ENCODE measurements at places on chromosomes 4 and X.

GRCh38 chrX:115318139-115318538, 28.6 kb downstream of the LUZP4 start:
- no peak for DNase-seq

GRCh38 chrX:68286980-68287379, 146.3 kb downstream of the OPHN1 start:
- DNase-seq: no peak

DNA sequence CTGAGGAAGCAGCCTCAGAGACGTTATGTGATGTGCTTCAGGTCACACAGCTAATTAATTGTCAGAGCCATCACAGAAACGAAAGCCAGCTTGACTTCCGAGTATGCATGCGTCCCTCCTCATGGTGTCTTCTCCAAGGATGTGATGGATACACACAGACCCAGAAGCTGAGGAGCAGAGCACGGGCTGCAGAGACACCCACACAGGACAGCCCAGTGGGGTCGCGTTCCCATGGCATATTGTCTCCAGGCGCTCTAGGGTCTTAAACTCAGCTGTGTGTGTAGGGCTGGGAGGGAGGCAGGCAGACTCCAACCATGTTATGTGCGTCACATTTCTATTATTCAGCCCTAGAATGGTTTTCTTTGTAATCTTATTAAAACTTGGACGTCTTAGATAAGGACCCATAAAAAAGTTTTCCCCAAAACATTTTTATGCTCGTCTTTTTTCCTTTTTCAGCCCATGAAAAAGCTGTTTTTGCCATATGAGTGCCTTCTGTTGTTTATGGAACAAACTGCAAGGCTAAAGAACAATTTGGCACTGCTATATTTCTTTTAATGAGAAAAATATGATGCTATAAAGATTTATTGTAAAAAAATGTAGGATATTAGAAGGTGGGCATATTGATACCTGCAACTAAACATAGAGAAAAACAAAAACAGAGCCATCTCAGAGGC, 48.5 kb downstream of the TENM3 start:
- DNase-seq: no peak

- DNase-seq: no peak
Observed at GRCh38 chr4:86560447-86560846, 33.7 kb upstream of the PTPN13 start.

DNA sequence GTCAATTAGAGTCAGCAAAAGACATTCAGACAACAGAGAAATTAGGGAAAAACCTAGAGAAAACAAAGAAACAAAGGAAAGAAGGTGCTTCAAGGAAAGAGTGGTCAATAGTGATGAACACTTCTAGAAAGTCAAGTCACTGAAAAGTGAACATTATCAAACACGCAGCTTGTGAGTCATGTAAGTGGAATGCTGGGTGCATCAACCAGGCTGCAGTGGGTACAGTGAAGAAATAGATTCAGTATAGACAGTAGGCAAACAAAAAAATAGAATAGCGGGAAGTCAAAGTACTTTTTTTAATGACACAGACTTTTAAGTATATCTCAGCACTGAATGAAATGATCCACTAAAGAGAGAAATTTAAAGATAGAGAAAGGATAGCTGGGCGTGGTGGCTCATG, 245.8 kb downstream of the ARHGAP24 start:
- DNase-seq: no peak

DNA sequence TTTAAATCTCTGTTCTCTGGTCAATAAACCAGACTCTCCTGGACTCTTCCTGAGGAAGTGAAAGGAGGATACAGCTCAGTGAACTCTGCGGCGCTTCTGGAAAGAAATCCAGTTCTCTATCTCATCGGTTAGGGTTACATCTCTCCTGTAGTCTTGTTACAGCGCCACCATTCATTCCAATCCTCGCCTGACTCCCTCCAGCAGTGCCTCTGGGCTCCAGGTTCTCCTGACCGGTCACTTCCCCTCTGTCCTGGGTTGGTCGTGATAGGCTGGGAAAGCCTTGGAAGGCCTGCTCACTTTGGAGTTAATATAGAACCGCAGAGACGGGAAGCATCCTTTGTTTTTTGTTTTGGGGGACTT, 97.0 kb upstream of the STOX2 start:
- DNase-seq: no peak

- no peak for DNase-seq
Observed at GRCh38 chr4:78354782-78355181, 196.8 kb upstream of the ANXA3 start.

GRCh38 chr4:75786526-75786925, 62.1 kb downstream of the USO1 start:
- DNase-seq: no peak

DNA sequence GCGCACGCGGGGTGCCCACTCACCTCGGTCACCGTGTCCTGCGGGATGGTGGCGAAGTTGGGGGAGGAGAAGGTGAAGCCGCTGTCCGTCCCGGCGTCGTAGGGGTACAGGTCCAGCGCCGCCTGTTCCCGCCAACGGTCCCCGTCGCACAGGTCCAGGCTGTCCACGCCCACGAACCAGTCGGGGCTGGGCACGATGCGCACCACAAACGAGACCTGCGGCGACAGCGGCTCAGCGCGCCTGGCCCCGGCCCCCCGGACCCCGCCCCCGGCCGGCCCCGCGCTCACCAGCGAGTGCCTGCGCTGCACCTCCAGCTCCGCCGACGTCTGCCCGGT, 1.4 kb downstream of the SPON2 start:
- DNase-seq: no peak

GRCh38 chrX:80430826-80431504, 10.7 kb downstream of the TENT5D start:
- DNase-seq: no peak

- DNase-seq: peak; percentile 49
Observed at GRCh38 chr4:337932-338758, 531 bp downstream of the ZNF141 start.

DNA sequence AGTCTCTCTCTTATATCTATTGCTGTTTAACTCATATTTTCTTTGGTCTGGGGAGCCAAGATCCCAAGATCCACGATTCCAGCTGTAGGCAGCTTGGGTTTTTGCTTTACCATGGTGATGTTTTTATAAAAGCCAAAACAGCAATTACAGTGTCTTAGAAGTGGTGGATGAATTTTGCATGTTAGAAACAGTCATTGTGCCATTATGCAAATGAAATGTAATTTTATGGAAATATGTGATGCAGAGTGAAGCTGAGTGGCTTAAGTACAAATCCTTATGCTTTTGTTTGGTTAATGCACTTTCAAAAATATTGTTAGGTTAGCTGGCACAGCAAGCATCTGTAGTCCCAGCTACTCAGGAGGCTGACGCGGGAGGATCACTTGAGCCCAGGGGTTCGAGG, 32.8 kb upstream of the PTTG2 start:
- DNase-seq: no peak

DNA sequence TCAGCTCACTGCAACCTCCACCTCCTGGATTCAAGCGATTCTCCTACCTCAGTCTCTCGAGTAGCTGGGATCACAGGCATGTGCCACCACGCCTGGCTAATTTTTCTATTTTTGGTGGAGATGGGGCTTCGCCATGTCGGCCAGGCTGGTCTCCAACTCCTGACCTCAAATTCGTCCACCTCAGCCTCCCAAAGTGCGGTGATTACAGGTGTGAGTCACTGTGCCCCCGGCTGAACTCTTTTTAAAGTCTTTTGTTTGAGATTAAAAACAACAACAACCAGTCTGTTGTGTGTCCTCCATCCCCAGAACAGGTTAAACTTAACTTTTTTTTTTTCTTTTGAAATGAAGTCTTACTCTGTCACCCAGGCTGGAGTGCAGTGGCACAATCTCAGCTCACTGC, 36.3 kb upstream of the RBPJ start:
- DNase-seq: no peak

- DNase-seq: no peak
Observed at GRCh38 chrX:107654566-107654871, 26.2 kb downstream of the PRPS1 start.

DNA sequence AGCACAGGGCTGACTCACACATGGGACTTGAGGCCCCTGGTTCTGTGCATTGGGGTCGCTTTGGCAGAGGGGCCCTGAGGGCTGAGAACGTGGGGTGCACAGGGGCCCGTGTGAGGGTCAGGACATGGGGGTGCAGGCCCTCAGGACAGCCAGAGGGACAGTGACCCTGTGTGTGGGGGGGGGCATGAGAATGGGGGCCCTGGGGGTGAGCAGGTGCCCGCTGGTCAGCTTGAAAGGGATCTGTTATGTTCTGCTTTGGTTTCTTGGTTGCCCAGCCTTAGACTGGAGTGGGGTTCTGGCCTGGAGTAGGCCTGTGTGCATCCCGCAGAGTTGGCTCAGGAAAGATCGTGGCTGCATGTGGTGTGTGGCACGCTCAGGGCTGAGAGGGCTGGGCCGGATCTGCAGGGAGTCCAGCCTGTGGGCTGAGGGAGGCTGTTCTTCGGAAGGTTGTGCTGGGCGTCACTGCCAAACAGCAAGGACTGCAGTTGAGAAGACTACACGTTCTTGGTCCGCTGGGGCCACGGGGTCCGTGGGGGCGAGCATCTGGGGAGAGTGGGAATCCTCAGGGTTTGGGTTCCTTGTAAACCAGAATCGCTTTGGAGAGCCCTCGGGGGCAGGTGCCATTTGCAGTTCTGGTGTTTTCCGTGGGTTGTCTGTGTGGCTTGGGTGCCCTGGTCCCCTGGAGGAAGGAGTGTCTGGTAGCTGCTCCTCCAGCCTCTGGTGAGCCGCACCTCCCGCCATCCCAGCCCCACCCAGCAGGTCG, 15.2 kb upstream of the UVSSA start:
- DNase-seq: no peak

DNA sequence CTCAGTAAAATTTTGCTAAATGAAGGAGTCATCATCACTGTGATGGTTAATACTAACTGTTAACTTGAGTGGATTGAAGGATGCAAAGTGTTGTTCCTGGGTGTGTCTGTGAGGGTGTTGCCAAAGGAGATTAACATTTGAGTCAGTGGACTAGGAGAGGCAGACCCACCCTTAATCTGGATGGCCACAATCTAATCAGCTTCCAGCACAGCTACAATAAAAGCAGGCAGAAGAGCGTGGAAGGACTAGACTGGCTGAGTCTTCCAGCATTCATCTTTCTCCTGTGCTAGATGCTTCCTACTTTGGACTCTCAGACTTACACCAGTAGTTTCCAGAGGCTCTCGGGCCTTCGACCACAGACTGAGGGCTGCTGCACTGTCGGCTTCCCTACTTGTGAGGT, 21.3 kb upstream of the WDR44 start:
- DNase-seq: no peak

DNA sequence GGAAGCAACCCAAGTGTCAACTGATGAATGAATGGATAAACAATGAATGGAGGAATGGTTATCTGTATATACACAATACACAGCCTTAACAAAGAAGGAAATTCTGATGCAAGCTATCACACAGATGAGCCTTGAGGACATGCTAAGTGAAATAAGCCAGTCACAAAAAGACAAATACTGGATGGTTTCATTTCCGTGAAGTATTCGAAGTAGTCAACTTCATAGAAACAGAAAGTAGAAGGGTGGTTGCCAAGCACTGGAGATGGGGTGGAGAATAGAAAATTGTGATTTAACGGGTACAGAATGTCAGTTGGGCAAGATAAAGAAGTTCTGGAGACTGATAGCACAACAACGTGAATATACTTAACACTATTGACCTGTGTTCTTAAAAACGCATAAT, 28.2 kb downstream of the CENPU start:
- no peak for DNase-seq

DNA sequence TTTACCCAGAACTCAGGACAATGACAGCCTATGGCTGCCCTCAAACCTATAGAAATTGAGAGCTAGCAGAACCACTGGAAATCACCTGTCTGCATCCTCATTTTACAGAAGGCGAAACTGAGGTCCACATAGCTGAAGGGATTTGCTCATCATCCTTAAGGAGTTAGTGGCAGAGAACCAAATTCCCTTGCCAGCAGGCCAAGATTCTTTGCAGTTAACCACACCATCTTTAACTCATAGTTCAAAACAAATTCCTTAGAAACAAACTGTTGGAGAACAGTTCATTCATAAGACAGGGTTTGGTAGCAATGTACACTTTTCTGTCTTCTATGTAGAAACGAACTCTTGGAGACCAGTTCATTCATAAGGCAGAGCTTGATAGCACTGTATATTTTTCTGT, 37.9 kb upstream of the RAP2C start:
- DNase-seq: no peak

GRCh38 chr4:55921093-55921492, 27.7 kb upstream of the CEP135 start:
- no peak for DNase-seq

All from CD4-positive, alpha-beta T cell treated with Interleukin-1 beta for 1 hour (primary cell).